GM23338 (cell line): ENCODE measurements at places on chromosomes 11 and 22. TPM values are rescaled to one million over a fixed set of nuclear protein-coding genes. Genes with fewer than 3 reads are reported as not detected.

UBASH3B gene
- 12.0 and 17.2 TPM in 2 replicates for total RNA-seq

DNA sequence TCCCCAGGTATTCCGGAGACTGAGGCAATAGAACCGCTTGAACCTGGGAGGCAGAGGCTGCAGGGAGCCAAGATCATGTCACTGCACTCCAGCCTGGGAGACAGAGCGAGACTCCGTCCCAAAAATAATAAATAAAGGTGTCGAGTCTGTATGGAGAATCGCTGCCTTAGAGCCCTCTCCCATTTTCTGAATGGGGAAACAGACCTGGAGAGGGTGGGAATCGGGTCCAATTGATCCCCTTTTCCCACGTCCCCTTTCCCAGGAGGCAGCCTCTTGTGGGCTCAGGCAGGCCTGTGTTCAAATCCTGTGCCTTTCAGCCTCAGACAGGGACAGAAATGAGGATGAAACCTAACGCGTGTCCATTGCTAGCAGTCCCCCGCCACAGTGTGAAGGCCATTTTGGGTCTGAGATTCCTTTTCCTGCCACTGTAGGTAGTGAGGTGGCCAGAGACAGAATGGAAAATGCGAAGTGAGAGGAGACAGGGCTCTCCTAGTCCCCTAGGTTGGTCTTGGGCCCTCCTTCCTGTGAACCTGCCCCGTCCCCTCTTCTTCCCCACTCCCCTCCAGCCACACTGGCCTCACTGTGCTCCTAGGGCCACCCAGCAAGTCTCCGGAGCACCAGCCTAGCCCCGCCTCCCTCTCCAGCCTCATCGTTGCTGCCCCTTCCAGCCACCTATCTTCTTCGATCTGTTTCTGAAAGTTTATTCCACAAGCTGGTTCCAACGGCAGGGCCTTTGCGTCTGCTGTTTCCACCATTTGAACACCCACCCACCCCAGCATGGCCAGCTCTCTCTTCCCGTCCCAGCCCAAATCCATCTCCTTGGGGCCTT, 2.7 kb upstream of the POLDIP3 start:
- DNase-seq, result peak; percentile 38

- DNase-seq, result no peak
Observed at GRCh38 chr22:31393893-31394292, 5.5 kb upstream of the DRG1 start.

ARHGEF17 gene
- 11.0 and 15.0 TPM in 2 replicates for total RNA-seq

GRCh38 chr11:27783701-27784355, 83.6 kb upstream of the BDNF start:
- DNase-seq, result no peak

SOX10 gene
- total RNA-seq, result 2.1 and 2.3 TPM in 2 replicates

- DNase-seq, result no peak
Observed at GRCh38 chr11:41400124-41400523, 59.3 kb downstream of the LRRC4C start.

GRCh38 chr22:23250056-23250784, 69.9 kb downstream of the BCR start:
- DNase-seq, result no peak

LARGE1 gene
- total RNA-seq, result 62.4 and 75.6 TPM in 2 replicates

- peak; percentile 57 for DNase-seq
Observed at GRCh38 chr22:17786435-17787161, 12.3 kb upstream of the BID start.
